ENCODE measurements at places on chromosomes 3 and 15. TPM values are rescaled to one million over a fixed set of nuclear protein-coding genes. Genes with fewer than 3 reads are reported as not detected.

The CNBP gene
- 265 TPM for total RNA-seq

The SCAPER gene
- total RNA-seq, result 6.9 TPM

The PP2D1 gene
- not detected for total RNA-seq

The CCDC50 gene
- 164 TPM for total RNA-seq

The KCNMB3 gene
- total RNA-seq, result 1.4 TPM

The GREM1 gene
- 1.6 TPM for total RNA-seq

The PRR23B gene
- not detected for total RNA-seq

The MNS1 gene
- total RNA-seq, result 1.3 TPM

The ERICH6 gene
- total RNA-seq, result not detected

The PLCB2 gene
- 2.2 TPM for total RNA-seq

The UBA7 gene
- total RNA-seq, result 46.2 TPM

The NR2E3 gene
- total RNA-seq, result not detected

The CHRNB4 gene
- total RNA-seq, result not detected

The ROPN1 gene
- not detected for total RNA-seq

The RETNLB gene
- not detected for total RNA-seq

The PRSS50 gene
- not detected for total RNA-seq

The PAQR5 gene
- total RNA-seq, result not detected

The ZMYND10 gene
- not detected for total RNA-seq

The C2CD4A gene
- total RNA-seq, result not detected

The SERPINI2 gene
- not detected for total RNA-seq

The CYP8B1 gene
- not detected for total RNA-seq

The PTX3 gene
- total RNA-seq, result 258 TPM

The SCAANT1 gene
- not detected for total RNA-seq
